ENCODE measurements at places on chromosomes 11 and 22.

GRCh38 chr11:77568916-77569675, 20.7 kb upstream of the AQP11 start:
- no peak for DNase-seq

GRCh38 chr11:72766152-72766902, 14.1 kb upstream of the ARAP1 start:
- DNase-seq: no peak

DNA sequence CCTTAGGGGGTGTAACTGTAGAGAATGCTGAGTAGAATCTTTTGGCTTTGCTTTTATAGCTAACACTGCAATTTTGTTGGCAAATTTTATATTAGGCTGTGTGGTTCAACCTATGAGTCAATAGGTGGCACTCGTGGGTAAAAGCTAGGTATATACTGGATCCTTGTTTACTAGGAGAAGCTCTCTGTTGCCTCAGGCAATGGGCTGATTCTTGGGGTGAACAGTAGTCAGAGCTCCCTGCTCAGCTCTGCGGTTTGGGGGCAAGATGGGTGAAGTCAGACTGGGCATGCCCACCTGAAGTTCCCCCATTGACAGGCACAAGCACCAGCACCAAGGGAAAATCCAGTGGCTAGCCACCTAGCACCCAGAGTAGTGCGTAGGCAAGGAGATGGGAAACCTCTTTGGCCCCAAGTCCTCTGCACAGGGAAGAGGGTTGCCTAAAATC, 238.7 kb downstream of the FAM181B start:
- no peak for DNase-seq

DNA sequence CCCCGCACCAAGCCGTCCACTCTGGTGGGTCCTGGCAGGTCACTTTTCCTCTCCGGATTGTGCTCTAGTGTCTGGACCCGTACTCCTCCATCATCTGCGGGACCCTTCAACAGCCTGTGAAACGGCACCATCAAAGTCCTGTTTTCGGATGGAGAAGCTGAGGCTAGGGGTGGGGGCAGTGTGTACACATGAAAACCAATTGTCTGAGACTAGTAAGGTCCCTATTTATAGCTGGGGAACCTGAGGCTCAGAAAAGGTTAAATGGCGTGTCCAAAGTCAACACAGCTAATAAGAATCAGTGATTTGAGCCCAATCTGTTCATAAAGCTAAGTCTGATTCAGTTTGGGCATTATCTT, 668 bp upstream of the LRRC32 start:
- no peak for DNase-seq

- no peak for DNase-seq
Observed at GRCh38 chr11:118897721-118898310, 14.1 kb downstream of the CXCR5 start.
